ENCODE measurements at places on chromosomes 5 and 9. TPM values are rescaled to one million over a fixed set of nuclear protein-coding genes. Genes with fewer than 3 reads are reported as not detected.

DNA sequence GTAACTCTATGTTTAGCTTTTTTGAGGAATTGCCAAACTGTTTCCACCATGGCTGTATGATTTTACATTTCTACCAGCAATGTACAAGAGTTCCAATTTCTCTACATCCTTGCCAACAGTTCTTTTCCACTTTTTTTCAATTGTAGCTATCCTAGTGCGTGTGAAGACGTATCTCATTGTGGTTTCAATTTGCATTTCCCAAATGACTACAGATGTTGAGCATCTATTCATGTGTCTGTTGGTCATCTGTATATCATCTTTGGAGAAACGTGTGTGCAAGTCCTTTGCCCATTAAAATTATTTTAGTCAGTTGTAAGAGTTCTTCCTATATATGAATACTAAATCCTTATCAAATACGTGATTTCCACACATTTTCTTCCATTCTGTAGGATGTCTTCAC lies 6.5 kb downstream of the SLC25A48 start:
- DNase-seq, result no peak
- H3K27ac ChIP-seq, result no peak overlapping the region
- H3K4me3 ChIP-seq, result no peak overlapping the region
- H3K27me3 ChIP-seq, result no peaks in the 10 kb centered on the region

- no peaks in the 10 kb centered on the region for H3K27me3 ChIP-seq
- H3K36me3 ChIP-seq, result no peaks in the 10 kb centered on the region
- no peak overlapping the region for H3K27ac ChIP-seq
Measured at GRCh38 chr5:39137819-39138451, 63.7 kb upstream of the RICTOR start.

Gene LAMC3
- 13.3 TPM for total RNA-seq

- H3K27ac ChIP-seq, result no peak overlapping the region
- H3K4me1 ChIP-seq, result peaks cover 10% of the 10 kb centered on the region
- no peaks in the 10 kb centered on the region for H3K36me3 ChIP-seq
- H3K4me3 ChIP-seq, result no peak overlapping the region
- no peak for DNase-seq
Measured at GRCh38 chr9:129187042-129187441, 9.0 kb upstream of the IER5L start.

DNA sequence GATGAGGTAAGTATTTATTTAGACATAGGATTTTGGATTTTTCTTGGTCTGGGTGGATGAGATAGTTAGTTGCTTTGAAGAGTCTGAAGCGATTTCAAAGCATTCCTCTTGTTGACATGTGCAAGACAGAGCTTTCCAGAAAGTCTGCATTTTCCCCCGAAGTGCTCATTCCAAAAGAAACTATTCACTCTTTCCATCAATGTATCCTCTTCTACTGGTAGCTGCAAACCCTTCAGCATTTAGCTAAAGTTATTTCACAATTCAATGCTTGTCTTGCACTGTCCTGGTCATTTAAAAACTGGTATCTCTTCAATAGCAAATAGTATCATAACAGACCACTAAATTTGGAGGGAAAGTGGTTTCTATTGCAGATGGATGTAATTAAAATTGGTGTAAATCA lies 13.0 kb downstream of the NREP start:
- peaks cover 35% of the 10 kb centered on the region for H3K4me1 ChIP-seq
- no peak for DNase-seq
- H3K36me3 ChIP-seq, result no peaks in the 10 kb centered on the region
- no peak overlapping the region for H3K27ac ChIP-seq

Gene PCDHB9
- total RNA-seq, result 3.7 TPM

DNA sequence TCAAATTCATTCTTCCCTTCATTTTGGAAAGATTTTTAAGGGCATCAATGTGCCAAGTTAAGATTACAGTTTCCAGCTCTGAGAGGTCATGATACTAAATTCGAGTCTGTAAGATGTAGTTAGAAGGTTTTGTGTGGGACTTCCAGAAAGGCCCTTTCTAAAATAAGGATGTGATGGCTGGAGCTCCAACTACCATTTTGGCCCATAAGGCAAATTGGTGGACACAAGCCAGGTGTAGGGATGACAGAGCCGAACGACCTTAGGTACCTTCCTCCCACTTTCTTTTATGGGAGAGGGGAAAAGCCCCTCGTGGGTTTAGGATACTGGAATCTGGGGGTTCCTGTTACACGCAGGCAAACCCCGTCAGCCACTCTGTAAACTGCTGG lies 54.3 kb upstream of the PTPDC1 start:
- no peak for DNase-seq
- peaks cover 17% of the 10 kb centered on the region for H3K4me1 ChIP-seq
- H3K27me3 ChIP-seq, result no peaks in the 10 kb centered on the region
- H3K4me3 ChIP-seq, result peak overlapping the region; percentile 76
- H3K36me3 ChIP-seq, result no peaks in the 10 kb centered on the region

GRCh38 chr5:39379693-39380092 lies 15.4 kb upstream of the C9 start:
- H3K27me3 ChIP-seq, result no peaks in the 10 kb centered on the region
- no peak overlapping the region for H3K4me3 ChIP-seq
- peaks cover 31% of the 10 kb centered on the region for H3K36me3 ChIP-seq
- no peak for DNase-seq
- H3K4me1 ChIP-seq, result no peaks in the 10 kb centered on the region
- peak overlapping the region; percentile 34 for H3K27ac ChIP-seq

DNA sequence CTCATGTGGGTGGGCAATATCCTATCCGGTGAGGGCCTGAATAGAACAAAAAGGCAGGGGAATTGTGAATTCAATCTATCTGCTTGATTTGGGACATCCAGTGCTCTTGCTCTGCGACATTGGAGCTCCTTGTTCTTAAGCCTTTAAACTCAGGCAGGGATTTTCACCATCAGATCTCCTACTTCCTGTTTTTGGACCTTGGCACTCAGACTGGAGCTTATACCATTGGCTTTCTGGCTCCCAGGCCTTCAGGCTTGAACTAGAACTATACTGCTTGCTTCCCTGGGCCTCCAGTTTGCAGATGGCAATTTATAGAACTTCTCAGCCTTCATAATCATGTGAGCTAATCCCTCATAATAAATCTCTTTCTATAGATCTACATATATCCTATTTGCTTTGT lies 134.3 kb upstream of the CLINT1 start:
- H3K27me3 ChIP-seq, result no peaks in the 10 kb centered on the region
- peaks cover 8% of the 10 kb centered on the region for H3K4me1 ChIP-seq
- H3K27ac ChIP-seq, result no peak overlapping the region
- no peak for DNase-seq

DNA sequence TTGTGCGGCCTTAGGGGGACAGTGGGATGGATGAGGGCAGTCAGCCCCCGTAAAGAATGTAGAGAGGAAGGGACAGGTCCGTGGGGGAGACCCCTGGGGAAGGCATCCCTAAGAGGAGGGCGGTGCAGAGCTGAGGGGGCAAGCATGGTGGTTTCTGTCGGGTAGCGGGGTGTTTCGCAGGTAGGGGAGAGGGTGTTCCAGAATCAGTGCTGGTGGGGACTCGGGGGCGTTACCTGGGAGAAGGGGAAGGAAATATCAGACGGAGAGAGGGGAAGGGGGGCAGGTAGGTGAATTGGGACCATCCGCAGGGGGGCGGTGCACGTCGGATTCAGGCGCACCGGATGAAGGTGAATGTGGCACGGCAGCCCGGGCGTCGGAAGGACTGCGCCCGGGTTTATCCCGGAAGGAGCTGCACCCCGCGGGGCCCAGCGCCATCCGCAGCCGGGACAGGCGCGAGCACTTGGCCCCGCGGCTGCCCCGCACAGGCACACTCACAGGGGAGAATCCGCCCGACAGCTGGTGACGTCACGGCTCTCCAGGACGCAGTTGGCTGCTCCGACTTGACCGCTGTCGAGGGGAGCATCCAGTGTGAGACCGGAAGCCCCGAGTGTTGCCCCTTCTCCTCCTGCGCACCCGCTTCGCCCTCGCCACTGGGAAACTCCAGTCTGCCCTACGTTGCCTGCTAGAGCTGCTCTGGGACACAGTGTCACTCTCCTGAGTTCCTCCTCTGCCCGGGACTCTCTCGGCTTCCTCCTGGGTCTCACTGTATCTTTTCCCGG lies 1.3 kb downstream of the CD72 start:
- H3K36me3 ChIP-seq, result no peaks in the 10 kb centered on the region
- H3K4me1 ChIP-seq, result peaks cover 13% of the 10 kb centered on the region
- no peak for DNase-seq
- H3K4me3 ChIP-seq, result peak overlapping the region; percentile 36
